ENCODE measurements at places on chromosomes 1 and 21.

- no peak for DNase-seq
These were observed 27.4 kb downstream of the LAMB3 start for GRCh38 chr1:209624558-209625549.

DNA sequence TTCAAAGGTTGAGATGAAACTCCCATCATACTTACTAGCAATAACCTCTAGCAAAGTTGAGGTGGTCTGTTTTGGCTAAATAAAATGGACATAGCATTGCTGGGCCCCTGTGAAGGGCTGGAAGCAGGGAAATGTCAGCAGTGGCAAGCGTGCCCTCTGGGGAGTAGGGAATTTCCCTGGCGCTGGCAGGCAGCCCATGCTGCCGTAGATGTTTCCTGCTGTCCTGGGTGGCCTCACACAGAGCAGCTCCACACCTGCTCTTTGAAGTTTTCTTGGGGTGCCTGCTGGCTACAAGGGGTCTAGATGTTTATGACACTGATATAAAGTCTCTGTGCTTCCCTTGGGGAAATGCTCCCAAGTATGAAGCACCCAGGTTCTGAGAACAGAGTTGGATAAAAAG lies 30.2 kb downstream of the ADARB1 start:
- no peak for DNase-seq

DNA sequence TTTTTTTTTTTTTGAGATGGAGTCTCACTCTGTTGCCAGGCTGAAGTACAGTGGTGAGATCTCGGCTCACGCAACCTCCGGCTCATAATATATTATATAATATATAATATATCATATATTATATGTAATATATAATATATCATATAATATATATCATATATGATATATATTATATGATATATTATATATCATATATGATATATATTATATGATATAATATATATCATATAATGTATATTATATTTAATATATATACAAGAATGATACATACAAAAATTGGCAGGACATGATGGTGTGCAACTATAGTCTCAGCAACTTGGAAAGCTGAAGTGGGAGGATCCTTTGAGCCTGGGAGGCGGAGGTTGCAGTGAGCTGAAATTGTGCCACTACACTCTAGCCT lies 1725.5 kb downstream of the MRPL39 start:
- no peak for DNase-seq

DNA sequence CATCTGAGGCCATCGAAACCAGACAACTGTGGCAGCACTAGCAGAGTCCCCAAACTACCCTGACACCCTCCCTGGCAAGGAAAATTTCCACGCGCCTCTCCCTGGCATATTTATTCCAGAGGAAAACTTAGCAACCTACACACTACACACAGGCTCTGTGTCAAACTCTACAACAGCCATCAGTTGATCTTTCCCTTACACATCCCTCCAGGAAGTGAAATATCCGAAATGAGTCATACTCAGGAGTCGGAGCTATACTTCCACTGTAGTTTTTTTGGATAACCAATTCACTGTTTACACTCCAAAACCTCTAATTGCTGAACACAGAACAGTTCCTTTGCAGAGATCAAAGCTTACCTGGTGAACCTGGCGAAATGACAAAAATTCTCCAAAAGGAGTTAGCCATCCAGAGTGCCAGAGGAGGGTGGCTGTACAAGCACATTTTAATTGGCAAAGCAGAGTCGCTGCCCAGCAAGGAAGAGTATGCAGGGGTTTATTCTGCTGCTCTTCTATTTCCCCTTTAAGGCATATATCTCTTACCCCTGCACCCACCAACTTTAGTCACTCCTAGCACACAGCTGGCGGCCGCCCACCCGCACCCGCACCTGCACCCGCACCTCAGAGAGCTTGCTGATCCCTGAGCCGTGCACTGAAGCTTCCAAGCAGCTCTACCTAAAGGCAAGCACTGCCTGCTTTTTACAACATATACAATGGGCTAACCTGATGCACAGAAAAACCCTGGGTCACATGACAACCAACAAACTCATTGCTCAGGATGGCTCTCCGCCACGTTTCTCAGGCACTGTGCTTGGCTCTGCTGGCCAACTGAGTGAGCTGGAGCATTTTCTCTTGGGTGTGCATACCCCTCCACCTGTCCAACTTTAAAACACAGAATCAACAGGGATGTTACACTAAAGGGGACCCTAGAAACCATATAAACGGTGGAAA lies 54.9 kb downstream of the CAPZB start:
- DNase-seq = no peak

DNA sequence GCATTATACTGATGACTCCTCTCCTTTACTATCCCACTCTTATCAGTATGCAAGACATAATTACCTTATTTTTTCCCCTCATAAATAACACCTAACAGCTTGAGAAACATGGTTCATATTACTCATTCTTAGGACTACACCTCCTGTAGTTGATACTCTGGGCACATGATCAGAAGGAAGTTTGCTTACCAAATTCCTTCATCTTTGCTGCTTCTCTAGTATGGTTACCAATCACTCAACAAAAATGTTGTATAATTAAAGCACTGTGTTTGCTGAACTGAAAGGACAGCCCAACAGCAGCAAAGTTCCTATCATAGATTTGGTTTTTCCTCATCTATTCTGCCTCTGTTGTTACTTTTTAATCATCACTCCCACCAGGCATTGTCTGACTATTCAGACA lies 586.3 kb downstream of the LRRIQ3 start:
- DNase-seq = no peak

DNA sequence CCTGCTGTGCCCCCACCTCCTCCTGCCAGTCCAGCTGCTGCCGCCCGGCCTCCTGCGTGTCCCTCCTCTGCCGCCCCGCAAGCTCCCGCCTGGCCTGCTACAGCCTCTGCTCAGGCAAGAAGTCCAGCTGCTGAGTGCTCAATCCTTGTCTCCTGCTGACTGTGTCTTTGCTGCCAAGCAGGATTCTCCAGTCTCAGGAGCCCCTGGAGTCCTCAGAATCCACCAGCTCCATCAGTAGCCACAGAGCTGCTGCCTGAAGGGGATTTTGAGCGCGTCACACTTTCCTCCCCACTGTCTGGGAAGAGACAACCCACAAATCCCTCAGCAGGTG lies 973 bp downstream of the KRTAP10-11 start:
- DNase-seq = no peak

DNA sequence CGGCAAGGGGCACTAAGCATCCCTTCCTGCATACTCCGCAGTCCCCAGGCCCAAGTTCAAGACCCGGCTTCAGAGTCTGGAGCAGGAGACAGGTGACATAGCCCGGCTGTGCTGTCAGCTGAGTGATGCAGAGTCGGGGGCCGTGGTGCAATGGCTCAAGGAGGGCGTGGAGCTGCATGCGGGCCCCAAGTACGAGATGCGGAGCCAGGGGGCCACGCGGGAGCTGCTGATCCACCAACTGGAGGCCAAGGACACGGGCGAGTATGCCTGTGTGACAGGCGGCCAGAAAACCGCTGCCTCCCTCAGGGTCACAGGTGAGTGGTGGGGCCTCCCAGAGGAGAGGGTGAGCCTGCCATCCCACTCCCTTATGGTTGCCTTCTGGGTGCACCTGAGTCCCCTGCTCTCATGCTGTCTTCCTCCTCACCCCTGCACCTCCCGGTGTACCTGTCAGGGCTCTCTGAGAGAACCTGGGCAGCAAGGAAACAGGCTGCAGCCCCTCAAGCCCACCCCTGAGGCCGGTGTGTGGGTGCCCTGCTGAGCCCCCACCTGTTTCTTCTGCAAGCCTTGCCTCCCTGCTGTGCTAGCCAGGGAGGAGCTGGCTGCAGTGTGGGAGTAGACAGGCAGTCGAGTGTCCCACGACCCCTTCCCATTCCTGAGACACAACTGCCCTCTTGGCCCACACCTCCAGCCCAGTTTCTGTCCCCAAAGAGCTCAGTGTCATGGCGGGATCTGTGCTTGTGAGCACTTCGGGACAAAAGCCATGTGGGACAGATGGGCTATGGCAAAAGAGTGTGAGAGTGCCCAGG lies 99.2 kb downstream of the TRIM11 start:
- DNase-seq = peak; percentile 11

DNA sequence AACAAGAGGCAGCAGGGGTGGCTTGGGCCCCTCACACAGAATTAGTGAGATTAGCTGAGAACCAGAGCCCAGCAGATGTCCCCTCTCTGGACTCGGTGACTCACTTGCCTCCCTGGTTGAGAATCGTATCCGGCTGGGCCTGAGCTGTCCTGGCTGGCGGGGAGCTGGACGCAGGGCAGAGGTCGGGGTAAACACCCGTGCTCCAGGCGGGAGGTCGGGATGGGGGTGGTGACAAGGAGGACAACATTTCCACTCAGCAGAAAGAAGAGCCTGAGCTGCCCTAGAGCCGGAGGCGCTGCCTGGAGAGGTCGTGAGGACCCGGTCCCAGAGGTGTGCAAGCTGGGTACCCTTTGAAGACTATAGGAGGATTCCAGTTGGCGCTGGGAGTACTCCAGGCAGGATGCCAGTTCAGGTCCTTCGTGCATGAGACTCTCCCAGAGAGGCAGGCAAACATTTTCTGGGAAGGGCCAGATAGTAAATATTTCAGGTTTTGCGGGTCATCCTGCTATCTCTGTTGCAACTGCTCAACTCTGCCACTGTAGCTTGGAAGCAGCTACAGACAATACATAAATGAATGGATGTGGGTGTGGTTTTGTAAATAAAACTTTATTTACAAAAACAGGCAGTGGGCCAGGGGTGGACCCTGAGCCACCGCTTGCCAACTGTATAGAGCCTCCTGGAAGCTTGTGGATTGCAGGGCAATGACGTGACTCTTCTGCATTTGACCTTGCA lies 116.8 kb upstream of the WNT4 start:
- DNase-seq = no peak

- no peak for DNase-seq
These were observed 89.7 kb downstream of the ATP5PO start for GRCh38 chr21:33825915-33826314.

- DNase-seq = no peak
These were observed 14.4 kb downstream of the MAPKAPK2 start for GRCh38 chr1:206699000-206699586.

- DNase-seq = no peak
These were observed 140.3 kb downstream of the ZC3H11B start for GRCh38 chr1:219472596-219472995.

DNA sequence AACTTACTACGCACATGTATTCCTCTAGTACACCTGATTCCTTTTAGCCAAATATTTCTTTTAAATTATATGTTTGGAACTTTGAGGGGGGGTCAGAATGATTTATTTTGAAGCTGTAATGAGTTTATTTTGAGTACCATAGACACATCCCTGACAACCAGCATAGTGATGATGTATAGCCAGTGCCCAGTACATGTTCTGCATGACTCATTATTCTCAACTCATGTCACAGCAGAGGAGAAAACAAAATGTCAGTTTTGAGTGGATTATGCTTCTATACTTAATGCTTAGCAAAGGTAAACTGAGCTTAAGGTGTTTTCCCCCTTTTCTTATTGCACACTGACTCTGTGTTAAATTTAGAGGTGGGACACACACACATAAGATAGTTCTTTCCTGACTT lies 22.4 kb upstream of the LEPR start:
- no peak for DNase-seq

DNA sequence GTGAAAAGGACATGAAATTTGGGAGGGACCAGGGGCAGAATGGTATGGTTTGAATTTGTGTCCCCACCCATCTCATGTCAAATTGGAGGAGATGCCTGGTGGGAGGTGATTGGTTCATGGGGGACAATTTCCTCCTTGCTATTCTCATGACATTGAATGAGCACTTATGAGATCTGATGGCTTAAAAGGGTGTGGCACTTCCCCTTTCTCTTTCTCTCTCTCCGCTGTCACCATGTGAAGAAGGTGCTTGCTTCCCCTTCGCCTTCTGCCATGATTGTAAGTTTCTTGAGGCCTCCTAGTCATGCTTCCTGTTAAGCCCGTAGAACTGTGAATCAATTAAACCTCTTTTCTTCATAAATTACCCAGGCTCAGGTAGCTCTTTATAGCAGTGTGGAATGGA lies 7.6 kb upstream of the GBP4 start:
- DNase-seq = no peak

DNA sequence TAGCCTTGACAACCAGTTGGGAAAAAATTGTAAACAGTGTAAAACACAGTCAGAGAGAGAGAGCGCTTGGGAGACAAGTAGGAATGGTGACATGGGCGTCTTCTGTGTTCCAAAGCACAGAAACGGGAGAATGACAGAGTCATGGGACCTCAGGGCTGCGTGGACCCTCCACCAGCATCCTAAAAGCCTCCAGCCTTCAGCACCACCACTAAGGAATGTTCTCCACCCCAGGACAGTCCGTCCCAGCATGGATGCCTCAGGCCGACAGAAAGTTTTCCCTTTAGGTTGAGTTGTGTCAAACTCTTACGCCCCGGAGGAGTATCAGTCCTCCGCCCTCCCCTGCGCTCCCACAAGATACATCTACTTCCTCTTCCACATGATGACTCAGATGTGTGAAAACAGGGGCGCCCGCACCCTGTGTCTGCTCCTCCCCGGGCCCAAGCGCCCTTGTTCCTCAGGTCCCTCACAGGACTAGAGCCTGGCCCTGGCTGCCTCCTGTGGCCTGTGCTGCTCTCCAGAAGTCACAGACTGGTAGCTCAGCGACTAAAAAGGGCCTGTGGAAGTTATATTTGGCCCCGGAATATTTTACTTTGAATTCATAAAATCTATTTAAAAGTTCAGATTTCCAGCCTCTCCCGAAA lies 63.9 kb upstream of the EFHD2 start:
- peak; percentile 72 for DNase-seq

DNA sequence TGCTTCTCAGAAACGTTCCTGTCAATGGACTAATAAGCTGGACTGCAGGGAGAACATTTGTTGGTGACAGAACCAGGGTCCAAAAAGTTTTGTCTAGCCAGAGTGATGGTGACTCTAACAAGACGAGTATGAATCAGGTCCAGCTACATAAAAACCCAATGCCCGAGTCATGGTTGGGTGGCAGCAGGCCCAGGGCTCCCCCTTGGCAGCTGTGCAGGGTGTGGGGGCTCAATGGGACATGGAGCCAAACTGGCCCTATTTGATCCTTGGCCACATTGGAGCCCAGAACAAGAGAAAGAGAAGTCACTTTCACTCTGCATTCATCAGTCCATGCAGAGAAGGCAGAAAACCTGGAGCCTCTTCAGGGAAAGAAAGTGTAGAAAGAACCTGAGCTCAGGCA lies 37.9 kb upstream of the TENT5C start:
- DNase-seq = no peak

DNA sequence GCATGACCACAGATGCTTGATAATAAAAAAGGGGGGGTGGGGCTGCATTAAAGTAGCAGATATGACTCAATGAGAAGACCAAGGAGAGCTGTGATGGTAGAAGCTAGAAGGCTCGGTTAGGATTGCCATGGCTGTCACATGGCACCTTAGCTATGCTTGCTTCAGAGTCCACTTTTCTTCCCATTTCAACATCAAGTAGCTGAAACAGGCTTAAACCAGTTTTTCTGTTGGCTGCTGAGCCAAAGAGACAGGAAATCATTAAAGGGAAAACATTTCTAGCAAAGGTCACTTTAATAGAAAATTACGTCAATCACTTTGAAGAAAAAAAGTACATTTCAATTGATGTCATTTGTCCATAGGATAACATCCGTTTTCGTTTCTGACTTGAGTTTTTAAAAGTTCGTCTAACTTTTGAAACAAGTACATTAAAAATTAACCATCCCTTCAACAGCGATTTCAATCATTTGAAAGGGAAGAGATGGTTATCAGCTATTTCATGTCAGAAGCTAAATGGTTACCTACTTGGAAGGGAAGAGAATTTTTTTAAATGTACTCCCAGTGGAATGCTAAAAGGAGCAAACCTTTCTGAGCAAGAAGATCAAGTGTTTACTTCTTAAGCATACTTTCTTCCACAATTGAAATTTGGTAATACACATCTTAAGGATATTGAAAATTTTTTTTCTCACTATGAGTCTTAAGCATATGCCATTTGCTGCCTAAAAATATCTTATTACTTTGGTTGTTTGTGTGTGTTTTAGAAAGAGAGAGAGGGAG lies 488.1 kb upstream of the PRMT6 start:
- DNase-seq = no peak

GRCh38 chr21:32093646-32094462 lies 185.0 kb downstream of the MIS18A start:
- no peak for DNase-seq
